Naive thymus-derived CD4-positive, alpha-beta T cell (primary cell): ENCODE measurements at places on chromosomes 3 and 15. TPM values are rescaled to one million over a fixed set of nuclear protein-coding genes. Genes with fewer than 3 reads are reported as not detected.

DNA sequence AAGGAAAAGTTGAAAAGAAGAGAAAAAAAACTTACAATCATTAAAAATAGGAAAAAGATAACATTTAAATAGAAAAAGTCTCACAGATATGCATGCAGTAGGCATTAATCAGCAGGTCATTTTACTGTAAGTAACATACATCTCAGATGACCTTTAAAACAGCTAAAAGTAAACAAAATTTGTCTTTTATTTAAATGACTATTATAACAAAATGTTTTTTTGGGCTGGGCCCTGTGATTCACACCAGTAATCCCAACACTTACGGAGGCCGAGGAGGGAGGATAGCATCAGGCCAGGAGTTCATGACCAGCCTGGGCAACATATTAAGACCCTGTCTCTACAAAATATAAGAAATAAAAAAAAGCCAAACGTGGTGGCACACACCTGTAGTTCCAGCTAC is 14.7 kb downstream of the IQGAP1 start:
- no peak for DNase-seq

Gene LDHAL6B
- not detected in 2 replicates for total RNA-seq

- no peak for DNase-seq
Measured at GRCh38 chr3:176611703-176612102, 585.6 kb downstream of the TBL1XR1 start.

Gene ERC2
- total RNA-seq = not detected

DNA sequence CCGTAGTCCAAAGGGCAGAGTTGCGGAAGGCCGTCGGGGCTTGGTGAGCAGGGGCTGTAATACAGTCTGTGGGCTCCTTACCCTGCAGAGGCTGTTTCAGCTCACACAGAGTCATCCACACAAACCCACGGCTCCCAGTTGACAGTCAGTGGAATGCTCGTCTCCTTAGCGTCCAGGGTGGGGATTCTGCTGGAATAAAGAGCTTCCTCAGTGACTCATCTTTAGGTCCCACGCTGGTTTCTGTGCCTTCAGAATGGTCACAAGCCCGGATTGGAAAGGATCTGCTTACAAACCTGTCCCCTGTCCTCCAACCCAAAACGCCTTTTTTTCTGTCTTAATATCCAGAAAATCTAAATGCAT is 201.3 kb upstream of the TPM1 start:
- no peak for DNase-seq

DNA sequence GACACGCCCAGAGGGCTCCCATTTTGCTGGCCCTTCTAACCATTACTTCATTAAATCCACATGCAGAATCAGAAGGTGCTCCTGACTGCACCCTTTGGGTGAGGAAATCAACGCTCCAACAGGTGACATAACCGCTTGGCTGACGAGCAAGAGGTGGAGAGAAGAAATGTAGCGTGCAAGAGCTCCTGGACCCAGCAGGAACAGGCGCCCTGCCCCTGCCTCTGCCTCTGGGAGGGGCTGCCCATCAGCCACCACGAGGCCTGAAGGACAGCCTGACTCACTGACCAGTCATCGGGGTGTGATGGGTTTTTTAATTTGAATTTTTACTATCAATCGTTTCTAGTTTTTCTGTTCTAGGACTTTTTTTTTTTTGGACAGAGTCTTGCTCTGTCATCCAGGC is 218.2 kb downstream of the ADAMTS17 start:
- DNase-seq = no peak

Gene ALDH1A2
- total RNA-seq = not detected

GRCh38 chr3:64122476-64122875 is 99.2 kb upstream of the PSMD6 start:
- DNase-seq = no peak

- peak; percentile 2 for DNase-seq
Measured at GRCh38 chr3:189632242-189632641, 1.1 kb downstream of the TP63 start.

GRCh38 chr3:188905547-188905946 is 266.2 kb upstream of the TPRG1 start:
- no peak for DNase-seq
